ENCODE measurements at places on chromosomes 6 and 20. TPM values are rescaled to one million over a fixed set of nuclear protein-coding genes. Genes with fewer than 3 reads are reported as not detected.

The SMIM28 gene
- not detected for total RNA-seq

GRCh38 chr20:62741701-62742491 lies 33.3 kb downstream of the NTSR1 start:
- no peak for DNase-seq

- DNase-seq, result no peak
These were observed 9.1 kb downstream of the MTRF1L start for GRCh38 chr6:152993431-152993830.

- DNase-seq, result no peak
These were observed 93.1 kb downstream of the JAG1 start for GRCh38 chr20:10580700-10581099.

GRCh38 chr6:159715166-159715565 lies 12.1 kb upstream of the WTAP start:
- no peak for DNase-seq

Measured in mesenteric fat pad (tissue), 1 donor.